ENCODE measurements at places on chromosomes 5 and 9. TPM values are rescaled to one million over a fixed set of nuclear protein-coding genes. Genes with fewer than 3 reads are reported as not detected.

DNA sequence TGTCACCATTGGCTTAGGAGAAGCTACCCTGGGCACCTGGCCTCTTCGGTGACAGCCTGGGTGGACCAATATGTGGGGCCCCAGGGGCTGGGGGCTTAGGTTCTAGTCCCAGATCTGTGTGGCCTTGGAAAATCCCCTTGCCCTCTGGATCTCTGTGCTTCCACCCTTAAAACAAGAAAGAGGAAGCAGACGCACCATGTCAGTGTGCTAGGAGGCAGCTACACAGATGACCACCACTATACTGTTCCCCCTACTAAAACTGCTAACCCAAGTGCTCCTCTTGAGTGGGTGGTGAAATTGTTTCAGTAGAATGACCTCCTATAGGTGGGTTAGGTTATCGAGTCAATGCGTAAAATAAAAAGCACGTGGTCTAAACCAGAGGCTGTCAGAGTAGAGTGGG lies 31.0 kb downstream of the AFAP1L1 start:
- no peak for DNase-seq

GRCh38 chr5:179311091-179311470 lies 34.2 kb downstream of the ADAMTS2 start:
- DNase-seq = no peak

DNA sequence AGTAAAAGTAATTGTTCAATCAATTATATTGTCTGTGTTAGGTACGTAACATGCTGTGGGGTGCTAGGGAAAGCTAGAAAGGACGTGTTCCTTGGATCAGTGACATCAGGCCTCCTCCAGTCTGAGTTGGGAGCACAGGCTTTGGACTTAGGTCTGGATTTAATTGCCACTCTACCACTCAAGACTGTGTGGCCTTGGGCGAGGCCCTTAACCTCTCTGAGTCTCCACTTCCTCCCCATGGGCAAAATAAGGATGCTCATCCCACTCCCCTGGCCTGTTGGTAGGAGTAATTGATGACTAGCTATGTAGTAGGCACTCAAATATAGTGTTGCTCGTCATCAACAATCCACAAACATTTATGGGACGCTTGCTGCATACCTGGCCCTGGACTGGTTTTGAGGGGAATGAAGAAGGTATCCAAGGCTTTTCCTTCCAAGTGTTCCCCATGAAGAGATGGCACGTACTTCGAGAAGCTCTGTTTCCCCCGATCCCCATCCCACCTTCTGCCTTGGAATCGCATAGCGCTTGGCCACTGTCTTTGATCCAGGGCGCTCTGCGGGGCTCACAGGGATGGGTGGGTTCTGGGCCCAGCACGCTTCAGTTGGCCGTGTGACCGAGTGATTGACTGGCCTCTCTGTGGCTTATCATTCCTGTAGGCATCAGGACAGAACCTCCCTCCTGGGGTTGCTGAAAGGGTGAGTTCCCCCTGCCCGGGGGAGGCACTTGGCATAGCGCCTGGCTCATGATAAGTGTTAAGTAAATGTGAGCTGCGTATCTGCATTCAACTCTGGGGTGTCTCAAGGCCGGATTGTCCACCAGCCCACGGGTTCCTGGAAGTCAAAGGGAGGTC lies 8.1 kb downstream of the FGF18 start:
- DNase-seq = no peak

DNA sequence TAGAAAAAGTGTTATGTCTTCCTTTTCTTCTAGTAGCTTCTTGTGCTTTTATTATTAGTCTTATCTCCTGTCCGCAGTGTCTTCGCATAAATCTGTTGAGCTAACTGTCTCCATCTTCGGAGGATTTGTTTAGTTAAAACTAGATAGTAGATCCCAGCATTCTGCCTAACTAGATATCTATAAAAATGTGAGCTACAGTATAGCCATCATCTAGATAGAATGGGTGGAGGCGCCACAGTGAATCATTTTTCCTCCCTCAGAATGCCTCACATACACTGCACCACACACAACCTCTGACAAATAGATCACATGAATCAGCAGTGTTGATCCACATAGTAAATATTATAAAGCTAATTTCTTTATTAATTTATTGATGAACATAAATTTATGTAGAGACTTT lies 220.3 kb upstream of the GAS1 start:
- DNase-seq = no peak

Gene ARHGEF28
- 0.11 TPM for total RNA-seq

DNA sequence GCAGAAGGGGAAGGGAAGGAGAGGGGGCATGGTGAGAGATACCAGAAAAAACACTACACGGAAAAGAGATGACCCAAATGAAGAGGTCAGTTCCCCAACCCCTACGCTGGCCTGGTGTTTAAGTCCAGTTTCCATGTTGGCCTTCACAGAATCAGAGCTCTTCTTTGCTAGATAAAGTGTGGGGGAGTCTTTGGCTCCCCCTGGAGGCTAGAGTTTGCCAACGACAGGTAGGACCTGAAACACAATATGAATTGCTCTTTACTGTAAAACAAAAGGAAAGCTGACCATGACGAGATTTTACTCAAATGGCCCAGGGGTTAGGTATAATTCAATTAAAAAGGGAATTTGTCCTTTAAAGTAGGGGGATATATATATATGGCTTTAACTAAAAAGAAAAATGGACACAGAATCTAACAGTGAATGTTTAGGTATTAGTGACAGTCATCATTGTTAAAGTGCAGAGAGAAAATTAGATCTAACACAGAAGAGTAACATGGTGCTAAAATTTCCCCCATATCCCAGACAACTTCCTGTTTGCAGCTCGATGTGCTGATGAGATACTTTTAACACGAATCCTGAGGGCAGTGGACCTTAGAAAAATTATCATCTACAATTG lies 92.0 kb downstream of the SV2C start:
- peak; percentile 28 for DNase-seq

DNA sequence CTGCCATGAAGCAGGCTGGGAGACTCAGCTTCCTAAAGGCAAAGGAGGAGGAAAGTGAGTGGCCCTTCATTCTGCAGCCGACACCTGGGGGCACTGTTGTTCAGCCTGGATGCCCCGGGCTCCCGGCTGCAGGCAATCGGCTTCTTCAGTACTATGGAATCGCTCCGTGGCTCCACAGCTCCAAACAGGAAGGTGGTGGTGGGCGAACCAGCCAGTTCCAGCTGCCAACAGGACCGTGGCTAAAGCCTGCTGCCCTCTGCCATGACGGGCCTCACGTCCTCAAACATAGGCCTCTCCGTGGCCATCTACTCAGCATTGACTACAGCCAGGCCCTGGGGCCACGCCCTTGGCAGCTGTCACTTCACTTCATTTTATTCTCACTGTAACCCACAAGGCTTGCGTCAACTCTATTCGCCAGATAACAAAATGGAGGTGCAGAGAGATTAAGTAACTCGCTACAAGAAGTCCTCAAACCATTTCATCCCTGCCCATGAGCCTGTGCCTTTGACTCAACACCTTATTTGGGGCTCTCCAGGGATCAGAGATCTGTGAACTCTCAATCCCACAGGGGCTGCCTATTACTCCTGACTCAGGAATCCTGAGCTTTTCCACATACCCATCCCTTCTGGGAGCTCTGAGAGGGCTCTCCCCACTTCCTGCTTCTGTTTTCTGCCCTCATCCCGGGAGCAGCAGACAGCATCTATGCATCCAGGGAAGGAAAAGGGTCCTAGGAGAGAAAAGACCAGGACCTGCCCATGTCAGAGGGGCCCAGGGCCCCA lies 38.0 kb downstream of the PAX5 start:
- peak; percentile 36 for DNase-seq

- DNase-seq = no peak
These were observed 368.0 kb upstream of the GRIN3A start for GRCh38 chr9:102106439-102106838.

DNA sequence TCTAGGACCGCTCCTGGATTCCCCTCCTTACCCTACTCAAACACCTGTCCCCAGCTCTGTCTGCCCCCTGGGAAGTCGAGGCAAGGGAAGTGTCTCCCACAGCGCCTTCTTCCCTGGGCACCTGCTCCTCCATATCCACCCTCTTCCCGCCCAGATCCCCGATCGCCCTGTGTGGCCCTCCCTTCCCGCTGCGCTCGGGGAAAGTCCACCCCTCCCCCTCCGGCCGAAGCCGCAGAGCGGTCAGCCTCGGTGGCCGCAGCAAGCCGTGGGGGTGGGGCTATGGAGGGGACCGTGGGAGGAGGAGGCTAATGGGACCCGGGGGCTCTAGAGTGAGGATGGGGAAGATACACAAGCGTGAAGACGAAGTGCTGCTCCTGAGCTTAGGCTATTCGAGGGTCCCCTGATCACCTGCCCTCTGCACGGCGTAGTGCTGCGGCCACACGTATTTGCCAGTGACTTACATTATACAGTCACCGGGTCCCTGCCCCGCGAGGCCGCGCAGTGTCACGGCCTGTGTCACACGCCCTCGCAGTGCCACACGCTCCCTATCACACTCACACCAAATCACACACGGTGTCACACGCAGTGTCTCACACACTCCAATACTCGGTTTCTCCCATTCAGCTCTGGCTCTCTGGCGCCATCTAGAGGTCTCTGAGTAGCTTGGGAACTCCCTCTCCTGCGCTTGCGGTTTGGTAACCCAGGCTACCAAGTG lies 658 bp upstream of the PCDH1 start:
- DNase-seq = peak; percentile 77

Gene OTP
- total RNA-seq = not detected

DNA sequence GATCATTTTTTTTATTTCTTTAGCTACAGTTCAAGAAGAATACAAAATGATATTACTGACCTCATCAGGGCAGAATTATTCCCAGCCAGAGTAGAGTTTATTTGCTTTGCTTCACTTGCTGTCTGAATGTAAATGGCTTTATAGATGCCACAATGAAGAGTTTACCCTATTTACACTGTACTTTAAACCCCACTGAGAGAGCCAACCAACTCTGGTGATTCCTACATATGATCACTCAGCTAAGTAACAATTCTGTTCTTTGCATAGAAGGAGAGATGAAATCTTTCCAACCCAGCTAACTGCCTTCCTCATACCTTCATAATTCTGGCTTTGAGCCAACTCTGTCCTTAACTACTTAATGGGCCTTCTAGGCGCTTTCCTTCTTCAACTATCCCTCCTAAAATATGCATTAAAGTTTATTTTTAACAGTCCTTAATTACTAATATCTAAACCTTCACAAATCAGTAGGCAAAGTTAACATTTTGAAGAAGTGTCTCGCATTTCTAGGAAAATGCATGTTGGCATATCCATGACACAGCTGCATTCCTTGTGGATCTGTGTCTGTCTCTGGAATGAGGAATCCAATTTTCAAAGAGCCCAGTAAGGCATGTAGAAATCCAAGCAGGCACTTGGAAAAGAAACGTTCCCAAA lies 284.8 kb upstream of the GRAMD2B start:
- DNase-seq = no peak

DNA sequence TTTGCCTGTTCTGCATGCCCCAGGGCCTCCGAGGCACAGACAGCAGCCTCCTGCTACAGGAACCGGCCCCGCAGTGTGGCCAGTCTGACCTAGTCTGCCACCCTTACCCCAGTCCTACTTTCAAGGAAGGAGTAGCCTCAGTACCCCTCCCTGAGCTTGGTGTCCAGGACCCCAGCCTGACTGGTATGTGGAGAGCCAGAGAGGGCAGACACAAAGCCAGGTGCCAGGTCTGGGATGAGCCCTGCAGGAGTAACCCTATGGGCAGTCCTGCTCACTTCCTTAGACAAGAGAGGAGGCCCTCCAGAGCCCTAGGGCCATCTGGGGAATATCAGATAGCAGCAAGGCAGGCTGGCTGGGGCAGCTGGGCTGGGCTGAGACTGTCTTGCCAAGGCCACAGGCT lies 67.8 kb downstream of the NRG2 start:
- DNase-seq = no peak

DNA sequence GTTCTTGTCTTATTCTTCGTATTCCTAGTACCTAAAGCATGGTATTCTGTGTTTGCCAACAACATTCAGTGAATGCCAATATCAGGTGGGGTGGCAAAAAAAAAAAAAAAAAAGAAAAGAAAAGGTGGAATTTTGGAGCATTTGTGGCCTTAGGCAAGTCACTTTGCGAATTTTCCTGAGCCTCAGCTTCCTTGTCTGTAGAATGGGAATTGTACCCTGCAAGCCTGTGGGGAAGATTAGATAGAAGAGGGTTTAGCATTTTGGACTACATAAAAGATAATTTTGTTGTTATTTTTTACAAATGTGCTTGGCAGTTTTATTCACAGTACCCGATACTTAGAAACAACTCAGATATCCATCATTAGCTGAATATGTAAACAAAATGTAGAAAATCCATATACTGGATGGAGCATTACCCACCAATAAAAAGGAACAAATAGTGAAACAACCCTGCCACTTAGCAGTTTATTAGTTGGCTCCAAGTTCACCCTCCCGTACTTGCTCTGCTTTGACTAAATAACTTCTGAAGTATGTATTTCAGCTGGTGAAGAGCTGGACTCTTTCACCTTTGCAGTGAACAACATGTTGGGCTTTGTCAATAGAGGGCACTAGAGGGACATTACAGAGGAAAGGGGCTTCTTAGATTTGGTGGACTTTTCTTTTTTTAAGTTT lies 13.6 kb downstream of the UBE2D2 start:
- DNase-seq = no peak

- no peak for DNase-seq
These were observed 91.5 kb upstream of the NREP start for GRCh38 chr5:111848476-111848875.

GRCh38 chr5:11547730-11548129 lies 356.5 kb downstream of the CTNND2 start:
- DNase-seq = no peak

Gene ASS1
- total RNA-seq = 3.2 TPM

Gene CCIN
- not detected for total RNA-seq

DNA sequence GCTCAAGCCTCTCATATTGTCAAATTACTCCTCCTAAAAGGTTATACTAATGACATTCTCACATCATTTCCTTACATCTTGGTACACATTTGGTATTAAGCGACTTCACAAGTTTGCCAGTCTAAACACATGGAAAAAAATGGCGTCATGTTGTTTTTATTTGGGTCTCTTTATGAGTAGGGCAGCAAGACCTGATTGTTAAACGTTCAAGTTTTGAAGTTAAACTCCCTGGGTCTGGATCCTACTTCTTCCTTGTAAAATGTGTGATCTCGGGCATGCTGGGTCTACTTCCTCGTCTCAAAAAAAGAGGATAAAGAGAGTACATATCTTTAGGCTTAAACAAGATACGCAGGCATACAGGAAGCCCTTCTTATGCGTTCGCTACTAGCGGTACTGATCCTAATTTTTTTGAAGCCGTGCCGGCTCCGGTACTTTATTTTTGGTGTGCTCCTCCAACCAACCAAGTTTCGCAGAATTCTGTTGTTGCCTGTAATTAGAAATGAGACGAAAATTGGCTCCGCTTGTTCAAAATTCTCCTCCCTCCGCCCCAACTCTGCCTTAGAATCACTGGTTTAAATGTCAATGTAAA lies 596 bp upstream of the CDC37L1 start:
- no peak for DNase-seq
